ENCODE measurements at places on chromosomes 5 and 9. TPM values are rescaled to one million over a fixed set of nuclear protein-coding genes. Genes with fewer than 3 reads are reported as not detected.

Gene ZBTB5
- 25.5 TPM for total RNA-seq

Gene LRRC26
- total RNA-seq = 0.53 TPM

Gene ELAVL2
- total RNA-seq = 29.1 TPM

Gene PHPT1
- total RNA-seq = 79.9 TPM

Gene ACOT12
- total RNA-seq = not detected

Gene RACK1
- total RNA-seq = 5,838 TPM

Measured in SJCRH30 (cell line).